CD4-positive, alpha-beta memory T cell (primary cell): ENCODE measurements at places on chromosomes 16 and 17.

DNA sequence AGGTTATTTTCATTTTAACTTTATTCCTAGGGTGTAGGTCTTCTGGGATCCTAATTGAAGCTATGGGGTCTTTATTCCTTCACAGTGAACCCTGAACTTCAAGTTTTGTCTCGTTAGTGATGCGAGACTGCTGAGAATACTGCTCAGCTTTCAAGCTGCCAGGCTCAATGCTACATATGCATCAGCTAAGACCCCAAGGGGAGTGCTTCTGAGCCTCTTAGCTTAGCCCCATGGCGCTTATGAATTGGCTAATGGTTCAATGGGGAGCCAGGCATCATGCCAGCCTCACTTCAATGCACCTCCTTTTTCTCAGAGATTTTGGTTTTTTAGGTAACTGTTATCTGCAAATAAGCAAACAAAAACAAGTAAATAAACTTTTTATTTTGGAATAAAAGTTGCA lies 94.1 kb upstream of the SIAH1 start:
- DNase-seq = no peak

DNA sequence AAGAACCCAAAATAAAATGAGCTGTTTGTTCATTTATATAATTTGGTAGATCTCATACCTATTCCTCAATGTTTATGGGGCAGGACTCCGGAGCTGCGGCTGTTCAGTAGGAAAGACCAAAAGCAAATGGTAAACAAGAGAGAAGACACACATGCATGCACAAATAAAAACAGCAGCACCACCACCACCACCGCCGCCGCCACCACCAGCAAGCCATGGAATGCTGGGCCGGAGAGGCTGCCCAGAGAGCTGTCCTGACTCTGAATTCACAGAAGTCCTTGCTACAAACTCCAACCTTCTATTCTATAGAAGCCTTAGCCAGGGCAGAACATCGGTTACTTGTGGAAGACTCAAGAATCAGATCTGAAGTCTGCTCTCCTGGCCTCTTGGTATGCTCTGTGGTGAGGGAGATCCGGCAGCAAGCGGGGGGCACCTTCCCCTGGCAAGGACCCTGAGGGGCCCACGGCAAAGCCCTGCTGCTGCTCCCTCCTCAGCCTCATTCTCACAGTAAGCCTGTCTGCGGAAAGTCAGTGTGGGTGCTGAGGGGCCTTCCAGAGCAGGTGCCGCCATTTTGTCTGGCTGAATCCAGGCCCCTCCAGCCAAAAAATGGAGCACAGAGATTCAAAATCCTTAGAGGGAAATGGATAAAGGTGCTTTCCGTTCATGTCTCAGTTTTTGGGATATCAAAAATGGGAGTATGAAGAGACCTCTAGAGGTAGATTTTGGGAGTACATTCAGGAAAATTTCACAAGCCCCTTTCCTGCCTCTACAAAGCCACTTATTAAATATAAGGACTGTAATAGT lies 6.4 kb upstream of the FOXJ1 start:
- no peak for DNase-seq

DNA sequence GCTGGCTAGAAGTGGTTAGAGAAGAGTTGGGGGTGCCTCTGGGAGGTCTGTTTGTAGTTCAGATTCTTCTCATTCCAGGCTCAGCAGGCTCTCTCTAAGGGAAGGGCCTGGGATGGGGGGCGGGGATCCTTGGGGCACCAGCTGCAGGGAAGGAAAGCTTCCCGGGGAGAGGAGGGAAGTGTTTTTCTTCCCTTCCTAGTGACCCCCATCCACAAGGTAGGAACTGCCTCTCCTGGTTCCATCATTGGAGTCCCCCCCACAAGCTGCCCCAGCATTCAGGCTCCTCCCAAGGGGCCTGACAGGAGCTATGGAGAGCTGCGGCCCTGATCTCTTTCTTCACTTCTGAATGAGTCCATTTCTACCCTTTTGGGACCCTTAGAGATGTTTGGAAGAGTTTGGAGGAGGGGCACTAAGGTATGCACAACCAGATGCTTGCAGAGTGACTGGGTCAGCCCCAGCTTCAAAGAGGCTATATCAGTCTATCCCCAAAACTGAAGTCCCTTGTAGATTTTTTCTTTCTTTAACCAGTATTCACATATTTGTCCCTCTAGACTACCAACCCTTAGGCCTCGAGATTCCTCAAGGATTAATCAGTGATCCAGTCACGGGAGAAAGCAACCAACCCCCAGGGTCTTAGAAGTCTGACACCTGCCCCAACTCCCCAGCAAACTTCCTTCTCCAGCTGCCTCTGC lies 13.9 kb upstream of the FZD2 start:
- DNase-seq = no peak

DNA sequence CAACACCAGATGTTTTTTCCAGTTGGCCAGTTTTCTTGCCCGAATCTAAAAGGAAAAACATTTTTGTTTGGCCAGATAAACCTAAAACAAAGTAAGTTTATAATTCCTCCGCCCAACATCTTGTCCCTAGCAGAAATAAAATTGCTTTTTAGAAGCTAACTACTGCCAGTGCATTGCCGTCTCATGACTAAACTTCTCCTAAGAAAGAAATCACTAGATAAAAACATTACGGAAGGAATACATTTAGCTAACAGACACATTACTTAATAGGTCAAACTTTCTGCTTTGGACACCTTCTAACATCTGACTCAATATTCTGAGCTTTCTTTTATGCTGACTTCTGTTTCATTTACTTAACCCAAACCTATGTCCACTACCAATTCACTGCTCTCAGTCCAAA lies 36.2 kb downstream of the FBXL20 start:
- DNase-seq = no peak

- no peak for DNase-seq
Measured at GRCh38 chr17:57350266-57350665, 93.9 kb downstream of the MSI2 start.
